ENCODE measurements at places on chromosomes 1 and 21.

GRCh38 chr1:11057477-11057876 lies 2.3 kb downstream of the SRM start:
- DNase-seq: no peak

DNA sequence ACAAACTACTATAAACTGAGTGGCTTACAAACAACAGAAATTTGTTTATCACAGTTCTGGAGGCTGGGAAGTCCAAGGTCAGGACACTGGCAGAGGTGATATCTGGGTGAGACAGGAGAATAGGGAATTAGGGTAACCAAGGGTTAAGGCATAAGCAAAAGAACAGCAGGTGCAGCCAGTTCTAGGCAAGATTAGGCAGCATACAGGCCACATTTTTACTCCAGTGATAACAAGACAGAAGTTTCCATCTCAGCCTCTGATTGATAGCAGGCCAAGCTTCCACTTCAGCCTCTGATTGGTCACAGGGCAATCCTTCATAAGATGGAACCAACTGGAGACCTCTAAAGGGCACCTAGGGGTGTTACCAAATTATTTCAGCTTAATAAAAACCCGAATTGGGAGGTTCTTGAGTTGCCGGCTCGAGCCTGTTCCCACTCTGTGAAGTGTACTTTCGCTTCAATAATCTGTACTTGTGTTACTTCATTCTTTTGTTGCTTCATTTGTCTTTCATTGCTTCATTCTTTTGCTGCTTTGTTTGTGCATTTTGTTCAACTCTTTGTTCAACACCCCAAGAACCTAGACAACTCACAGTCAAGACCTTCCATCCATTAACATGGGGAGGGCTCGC lies 185.6 kb downstream of the TOMM20 start:
- no peak for DNase-seq

GRCh38 chr1:226711976-226712741 lies 26.9 kb downstream of the ITPKB start:
- DNase-seq: no peak

GRCh38 chr1:200409203-200409760 lies 554 bp downstream of the ZNF281 start:
- peak; percentile 62 for DNase-seq

DNA sequence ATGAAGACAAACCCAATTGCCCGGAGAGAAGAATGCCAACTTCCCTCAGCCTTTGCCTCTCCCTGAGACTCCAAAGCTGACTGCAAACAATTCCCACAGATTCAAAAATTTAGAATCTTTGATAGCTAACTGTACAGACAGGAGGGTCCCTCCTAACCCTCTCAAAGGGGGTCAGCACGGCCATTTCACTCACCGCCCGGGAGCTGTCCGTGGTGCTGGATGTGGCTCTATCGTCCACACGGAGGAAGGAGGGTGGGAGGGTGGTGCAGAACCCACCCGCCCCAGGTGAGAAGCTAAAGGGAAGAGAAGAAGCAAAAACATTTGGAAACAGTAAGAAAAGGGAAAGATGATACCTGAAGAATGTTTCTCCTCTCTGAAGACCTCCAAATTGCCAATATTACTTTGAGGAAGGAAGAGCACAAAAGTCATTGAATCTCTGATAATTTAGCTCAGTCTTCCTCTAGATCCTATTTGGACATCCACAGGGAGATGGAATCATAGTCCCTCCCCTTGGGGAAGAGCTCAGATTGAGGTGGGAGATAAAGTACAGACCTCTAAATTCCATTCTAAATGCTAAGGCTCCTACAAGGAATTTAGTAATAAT lies 45.6 kb downstream of the RHBG start:
- DNase-seq: no peak

- no peak for DNase-seq
Measured at GRCh38 chr1:16117369-16117768, 38.5 kb downstream of the EPHA2 start.

- DNase-seq: no peak
Measured at GRCh38 chr1:178946855-178947676, 76.2 kb upstream of the ANGPTL1 start.

DNA sequence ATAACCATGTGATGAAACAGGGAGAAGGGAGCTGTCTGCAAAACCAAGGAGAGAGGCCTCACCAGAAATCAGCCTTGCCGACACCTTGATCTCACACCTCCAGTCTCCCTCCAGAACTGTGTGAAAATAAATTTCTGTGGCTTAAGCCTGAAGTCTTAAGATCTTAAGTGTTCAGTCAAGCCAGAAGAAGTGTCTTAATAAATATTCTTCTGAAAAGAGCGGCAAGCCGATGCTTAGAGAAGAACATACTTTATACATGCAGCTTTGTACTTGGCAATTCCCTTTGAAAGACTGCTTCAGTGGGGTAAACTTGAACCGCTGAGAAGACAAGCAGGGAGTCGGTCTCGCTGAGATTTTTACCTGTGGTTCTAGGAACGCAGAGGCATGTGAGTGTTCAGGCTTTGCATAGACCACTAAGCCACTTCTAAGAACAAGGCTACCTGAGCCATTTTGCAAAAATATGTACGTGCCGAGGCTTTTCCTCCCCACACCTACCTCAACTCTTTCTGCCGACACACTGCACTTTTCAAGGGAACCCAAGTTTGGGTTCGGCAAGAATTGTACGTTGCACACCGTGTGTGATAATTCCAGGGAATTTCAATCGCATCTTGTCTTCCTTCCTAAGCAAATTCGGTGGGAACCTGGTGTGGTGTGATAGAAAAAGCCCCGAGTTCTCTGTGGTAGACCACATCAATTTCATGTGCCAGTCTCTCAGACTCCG lies 3.4 kb downstream of the RUNX1 start:
- no peak for DNase-seq

GRCh38 chr1:97364086-97364485 lies 556.7 kb downstream of the DPYD start:
- DNase-seq: no peak

DNA sequence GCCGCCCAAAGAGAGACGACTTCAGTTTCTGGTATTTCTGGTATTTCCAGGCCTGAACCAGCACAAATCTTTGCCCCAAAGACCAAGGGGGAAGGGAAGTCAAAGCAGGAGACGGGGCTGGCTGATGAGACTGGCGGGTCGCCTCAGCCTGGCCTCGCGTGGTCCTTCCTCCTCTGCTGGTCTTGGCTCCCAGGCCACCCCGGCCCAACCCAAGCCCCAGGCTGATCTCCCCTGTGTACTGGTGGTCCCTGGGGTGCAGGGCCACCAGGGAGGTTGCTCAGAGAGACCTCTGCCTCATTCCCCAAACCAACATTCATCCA lies 19.9 kb downstream of the WNT4 start:
- DNase-seq: no peak

- DNase-seq: peak; percentile 44
Measured at GRCh38 chr1:145871994-145872924, 13.4 kb upstream of the PIAS3 start.

GRCh38 chr1:167800251-167800650 lies 78.5 kb downstream of the MPZL1 start:
- no peak for DNase-seq

GRCh38 chr1:211756471-211757020 lies 74.0 kb downstream of the LPGAT1 start:
- no peak for DNase-seq

- no peak for DNase-seq
Measured at GRCh38 chr1:30888975-30889374, 19.6 kb downstream of the SDC3 start.

DNA sequence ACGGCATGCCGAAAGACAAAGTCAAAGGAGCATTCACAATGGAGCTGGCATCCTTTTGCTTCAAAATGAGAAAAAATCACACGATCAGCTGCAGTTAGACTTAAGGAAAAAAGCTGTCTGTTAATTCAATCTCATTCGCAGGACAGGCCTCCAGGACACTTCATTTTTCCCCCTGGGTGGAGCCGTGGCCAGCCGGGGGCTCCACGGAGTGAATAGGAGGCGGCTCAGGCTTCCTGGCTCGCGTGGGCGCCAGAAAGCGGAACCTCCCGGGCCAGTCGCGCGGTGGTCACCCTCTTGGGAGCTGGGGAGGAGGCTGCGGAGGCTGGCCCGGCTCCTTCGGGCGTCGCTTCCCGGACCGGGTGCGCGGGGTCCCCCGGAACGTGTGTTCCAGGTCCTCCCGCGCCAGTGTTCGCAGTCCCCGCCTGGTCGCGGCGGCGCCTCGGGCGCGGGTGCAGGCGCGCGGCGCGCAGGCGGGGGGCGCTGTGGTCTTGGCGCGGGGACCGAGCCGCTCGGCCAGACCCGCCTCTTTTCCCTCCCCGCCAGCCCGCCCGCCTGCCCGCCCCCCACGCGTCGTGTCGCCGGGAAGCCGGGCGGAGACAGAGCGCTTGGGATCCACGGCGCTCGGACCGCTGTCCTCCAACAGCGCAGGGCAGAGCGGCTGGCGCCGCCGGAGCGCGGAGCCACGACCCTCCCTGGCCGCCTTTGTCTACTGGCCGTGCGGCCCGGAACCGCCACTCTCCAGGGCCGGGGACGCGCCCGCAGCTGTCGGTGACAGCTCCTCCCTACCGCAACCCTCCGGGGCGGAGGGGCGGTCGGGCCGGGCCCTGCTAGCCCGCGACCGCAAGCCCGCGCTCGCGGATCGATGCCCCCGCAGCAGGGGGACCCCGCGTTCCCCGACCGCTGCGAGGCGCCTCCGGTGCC lies at the start of gene RHOU:
TSS of gene RHOU (plus strand) at position 599 of the 921 bp plus-strand sequence. CDS start at position 863, 264 bp downstream.
- peak; percentile 89 for DNase-seq

DNA sequence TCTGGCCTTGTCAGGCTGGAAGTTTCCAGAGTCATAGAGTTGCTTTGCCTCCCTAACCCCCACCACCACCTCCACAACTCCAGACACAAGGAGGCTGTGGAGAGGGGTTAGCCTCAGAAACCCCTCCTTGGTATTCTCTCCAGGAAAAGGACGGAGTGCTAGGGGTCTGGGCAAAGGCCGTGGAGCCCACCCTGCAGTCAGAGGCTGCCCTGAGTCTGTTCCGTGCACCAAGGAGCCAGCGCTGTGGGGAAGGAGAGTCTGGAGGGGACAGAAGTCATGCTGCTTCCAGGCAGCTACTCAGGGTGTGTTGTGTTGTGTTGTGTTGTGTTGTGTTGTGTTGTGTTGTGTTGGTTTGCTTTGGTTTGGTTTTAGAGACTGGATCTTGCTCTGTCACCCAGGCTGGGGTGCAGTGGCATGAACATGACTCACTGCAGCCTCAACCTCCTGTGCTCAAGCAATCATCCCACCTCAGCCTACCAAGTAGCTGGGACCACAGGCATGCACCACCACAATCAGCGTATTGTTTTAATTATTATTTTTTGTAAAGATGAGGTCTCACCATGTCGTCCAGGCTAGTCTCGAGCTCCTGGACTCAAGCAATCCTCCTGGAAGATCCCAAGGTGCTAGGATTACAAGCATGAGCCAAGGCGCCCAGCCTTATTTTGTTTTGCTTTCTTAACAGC lies 122.2 kb upstream of the TMEM51 start:
- no peak for DNase-seq

GRCh38 chr1:7672864-7673263 lies 98.2 kb upstream of the VAMP3 start:
- DNase-seq: no peak

DNA sequence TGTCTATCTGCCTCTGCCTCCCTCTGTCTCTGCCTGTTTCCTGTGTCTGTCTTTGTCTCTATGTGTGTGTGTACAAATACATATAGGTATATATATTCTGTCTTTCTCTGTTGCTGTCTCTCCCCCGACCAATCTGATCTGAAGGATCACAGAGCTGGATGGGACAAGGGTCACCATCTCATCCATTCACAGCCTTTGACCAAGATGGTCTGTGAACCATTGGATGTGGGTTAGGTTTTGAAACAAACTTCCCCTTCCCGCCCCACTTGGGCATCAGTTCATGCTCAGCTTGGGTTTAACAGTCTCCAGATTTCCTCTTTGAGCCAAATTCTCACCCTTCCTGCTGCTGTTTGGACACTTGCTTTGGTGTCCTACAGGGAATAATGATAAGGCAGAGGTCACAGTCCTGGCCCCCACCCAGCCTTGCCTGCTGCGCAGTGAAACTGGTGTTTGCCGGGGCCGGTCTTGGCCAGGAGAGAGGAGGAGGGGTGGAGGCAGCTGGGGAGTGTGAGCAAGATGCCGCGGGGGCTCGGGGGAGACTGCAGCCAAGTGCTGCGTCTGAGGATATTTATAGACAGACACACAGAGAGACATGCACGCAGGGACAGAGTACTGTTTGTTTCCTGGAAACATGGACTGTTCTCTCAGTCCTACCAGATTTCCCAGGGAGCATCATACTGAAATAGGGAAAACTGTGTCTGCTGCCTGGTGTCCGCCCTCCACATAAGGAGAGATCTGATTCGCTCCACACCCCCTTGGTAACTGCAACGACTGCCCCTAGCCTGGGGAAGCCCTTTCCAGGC lies 27.0 kb upstream of the BTG2 start:
- DNase-seq: peak; percentile 67

DNA sequence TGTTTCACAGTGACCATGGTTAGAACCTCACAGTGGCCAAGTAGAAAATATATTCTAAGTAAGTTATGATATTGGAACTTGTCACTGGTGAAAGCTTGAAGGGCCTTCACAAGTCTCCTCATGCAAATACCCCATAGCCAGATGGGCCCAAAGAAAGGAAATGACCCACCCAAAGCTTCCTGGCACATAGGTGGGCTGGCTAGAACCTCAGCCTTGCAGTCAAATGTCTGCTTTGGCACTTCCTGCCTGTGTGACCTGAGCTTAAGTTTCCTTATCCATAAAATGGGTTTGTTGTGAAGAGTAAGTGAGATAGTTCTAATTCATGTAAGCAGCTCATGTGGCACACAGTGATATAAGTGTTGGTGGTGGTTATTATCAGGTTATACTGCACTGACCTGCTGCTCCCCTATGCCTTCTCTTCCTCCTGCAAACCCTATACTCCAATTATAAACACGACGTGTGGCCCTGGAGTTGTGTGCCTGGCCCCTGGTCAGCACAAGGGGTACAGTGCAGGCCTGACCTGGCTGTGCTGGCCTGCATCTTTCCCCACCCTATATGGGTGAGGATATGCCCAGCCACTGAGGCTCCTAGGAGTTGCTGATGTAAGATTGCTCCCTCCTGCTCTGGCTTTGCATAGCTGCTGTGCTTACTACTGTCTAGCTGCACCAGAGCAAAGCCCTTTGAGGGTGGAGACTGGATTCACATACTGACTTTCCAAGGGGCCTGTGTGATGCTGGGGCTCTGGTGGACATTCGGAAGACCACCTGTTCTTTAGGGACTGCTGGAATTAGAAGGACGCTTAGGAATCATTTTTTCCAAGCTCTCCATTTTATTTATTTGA lies 4.7 kb upstream of the SLFNL1 start:
- no peak for DNase-seq

GRCh38 chr21:36122977-36123376 lies 11.9 kb upstream of the CBR3 start:
- no peak for DNase-seq

DNA sequence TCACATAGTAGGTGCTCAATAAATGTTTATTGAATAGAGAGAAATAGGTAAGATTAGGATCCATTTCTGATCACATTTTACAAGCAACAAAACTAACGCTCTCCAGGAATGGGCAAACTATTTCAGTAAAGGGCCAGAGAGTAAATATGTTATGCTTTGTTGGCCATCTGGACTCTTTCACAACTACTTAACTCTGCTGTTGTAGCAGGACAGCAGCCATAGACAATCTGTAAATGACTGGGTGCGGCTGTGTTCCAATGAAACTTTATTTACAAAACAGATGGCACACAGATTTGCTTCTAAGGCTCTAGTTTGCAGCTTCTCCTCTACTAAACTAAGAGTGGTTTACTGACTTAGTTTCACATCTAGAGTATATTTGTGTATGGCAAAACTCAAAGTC lies 83.0 kb upstream of the BACH1 start:
- no peak for DNase-seq

GRCh38 chr1:173714441-173714758 lies 381 bp upstream of the KLHL20 start:
- DNase-seq: no peak

- DNase-seq: no peak
Measured at GRCh38 chr1:30166174-30166573, 557.2 kb downstream of the MATN1 start.
